SJCRH30 (cell line): ENCODE measurements at places on chromosomes 3 and 15.

DNA sequence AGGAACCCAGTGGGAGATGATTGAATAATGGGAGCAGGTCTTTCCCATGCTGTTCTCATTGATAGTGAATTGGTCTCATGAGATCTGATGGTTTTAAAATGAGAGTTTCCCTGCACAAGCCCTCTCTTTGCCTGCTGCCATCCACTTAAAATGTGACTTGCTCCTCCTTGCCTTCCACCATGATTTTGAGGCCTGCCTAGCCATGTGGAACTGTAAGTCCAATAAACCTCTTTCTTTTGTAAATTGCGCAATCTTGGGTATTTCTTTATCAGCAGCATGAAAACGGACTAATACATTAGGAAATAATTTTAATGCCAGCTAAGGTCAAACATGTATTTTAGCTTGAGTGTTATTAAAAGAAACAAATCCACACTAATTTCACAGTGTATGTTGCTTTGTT lies 517.6 kb upstream of the ALCAM start:
- no peak for DNase-seq

GRCh38 chr3:154301561-154301960 lies 22.7 kb downstream of the DHX36 start:
- DNase-seq: no peak

GRCh38 chr3:72661115-72661457 lies 187.2 kb downstream of the SHQ1 start:
- peak; percentile 54 for DNase-seq

- no peak for DNase-seq
Observed at GRCh38 chr3:54777141-54777540, 150.7 kb downstream of the LRTM1 start.

DNA sequence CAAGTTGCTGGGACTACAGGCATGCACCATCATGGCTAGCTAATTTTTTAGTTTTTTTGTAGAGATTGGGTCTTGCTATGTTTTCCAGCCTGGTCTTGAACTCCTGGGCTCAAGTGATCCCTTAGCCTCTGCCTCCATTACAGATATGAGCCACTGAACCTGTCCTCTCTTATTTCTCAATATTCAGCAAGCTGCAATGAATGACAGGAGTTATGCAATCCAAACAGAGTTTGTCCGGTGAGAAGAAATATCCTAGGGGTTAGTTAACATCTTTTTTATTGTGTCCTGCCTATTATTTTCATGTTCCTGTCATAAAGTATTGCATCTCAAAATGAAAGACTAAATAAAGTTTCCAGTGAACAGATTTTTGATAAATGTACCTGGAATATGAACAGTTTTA lies 1161.4 kb downstream of the OTOL1 start:
- DNase-seq: no peak

DNA sequence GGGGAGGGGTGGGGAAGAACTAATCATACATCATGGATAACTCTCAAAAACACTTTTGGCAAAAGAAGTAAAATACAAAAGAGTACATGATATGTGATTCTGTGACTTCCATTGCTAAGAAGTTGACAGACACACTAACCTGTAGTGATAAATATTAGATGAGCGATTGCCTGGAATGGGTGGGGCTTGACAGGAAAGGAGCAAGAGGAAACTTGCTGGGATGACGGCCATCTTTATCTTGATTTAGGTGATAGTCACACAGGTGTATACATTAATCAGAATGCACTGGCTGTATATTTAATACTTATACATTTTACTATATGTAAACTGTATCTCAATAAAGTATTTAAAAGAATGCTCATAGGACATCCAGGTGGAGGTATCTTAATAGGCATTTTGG lies 13.1 kb downstream of the PARL start:
- no peak for DNase-seq

- DNase-seq: peak; percentile 38
Observed at GRCh38 chr3:48157950-48158376, 30.3 kb downstream of the CDC25A start.

DNA sequence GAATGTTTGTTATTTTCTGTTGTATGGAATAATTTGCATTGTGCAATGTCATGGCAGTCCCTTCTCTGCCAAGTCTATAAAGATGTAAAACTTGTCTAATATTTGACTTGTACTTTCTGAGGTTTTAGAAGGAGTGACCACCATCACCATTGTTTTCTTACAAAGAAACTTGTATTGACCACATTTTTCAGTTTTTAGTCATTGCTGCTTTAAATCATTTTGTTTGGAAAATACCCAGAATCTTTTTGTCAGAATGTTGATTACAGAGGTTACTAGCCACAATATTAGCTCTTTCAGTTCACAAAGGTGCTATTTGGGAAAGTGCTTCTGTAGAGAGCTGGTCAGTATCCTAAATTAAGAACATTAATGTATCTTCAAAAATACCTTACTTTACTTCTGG lies 532.4 kb upstream of the GBE1 start:
- DNase-seq: no peak

DNA sequence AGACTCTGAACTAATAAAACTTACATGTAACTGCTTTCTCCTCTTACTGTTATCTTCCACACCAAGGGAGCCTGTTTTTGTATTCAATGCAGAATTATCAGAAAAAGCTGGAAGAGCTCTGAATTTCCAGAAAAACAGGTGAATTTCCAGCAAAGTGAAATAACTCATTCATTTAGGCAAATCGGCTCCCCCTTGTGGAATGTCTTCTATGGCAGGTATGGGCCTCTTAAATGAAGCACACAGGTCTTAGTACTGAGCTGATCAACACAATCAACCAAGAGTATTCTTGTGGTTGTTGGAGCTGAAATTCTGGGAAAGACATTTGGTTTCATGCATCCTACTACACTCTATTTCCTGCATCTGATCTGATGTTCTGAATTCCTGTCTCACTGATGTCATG lies 31.0 kb upstream of the PTPRG start:
- DNase-seq: peak; percentile 12

DNA sequence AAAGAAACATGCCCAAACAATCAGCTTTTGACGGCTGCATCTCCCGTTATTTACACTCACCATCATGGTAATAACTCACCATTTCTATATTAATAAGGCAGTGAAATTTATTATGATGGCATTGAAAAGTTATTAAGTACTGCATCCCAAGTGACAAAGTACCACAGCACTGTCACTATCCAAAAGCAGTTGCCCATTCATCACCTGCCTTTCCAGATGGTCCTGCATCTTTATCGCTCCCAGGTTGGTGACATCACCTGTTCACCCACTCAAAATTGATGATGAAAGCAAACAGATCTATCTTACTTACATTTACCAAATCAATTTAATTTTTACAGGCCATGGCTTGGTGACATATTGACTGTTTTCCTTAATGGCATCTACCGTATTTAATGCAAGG lies 299.0 kb downstream of the MECOM start:
- no peak for DNase-seq
